ENCODE measurements at places on chromosomes 16 and 17. TPM values are rescaled to one million over a fixed set of nuclear protein-coding genes. Genes with fewer than 3 reads are reported as not detected.

GRCh38 chr17:38687286-38687685 is 12.5 kb upstream of the EPOP start:
- H3K27ac ChIP-seq = no peak overlapping the region
- DNase-seq = no peak
- H3K36me3 ChIP-seq = no peaks in the 10 kb centered on the region
- H3K4me1 ChIP-seq = no peaks in the 10 kb centered on the region

DNA sequence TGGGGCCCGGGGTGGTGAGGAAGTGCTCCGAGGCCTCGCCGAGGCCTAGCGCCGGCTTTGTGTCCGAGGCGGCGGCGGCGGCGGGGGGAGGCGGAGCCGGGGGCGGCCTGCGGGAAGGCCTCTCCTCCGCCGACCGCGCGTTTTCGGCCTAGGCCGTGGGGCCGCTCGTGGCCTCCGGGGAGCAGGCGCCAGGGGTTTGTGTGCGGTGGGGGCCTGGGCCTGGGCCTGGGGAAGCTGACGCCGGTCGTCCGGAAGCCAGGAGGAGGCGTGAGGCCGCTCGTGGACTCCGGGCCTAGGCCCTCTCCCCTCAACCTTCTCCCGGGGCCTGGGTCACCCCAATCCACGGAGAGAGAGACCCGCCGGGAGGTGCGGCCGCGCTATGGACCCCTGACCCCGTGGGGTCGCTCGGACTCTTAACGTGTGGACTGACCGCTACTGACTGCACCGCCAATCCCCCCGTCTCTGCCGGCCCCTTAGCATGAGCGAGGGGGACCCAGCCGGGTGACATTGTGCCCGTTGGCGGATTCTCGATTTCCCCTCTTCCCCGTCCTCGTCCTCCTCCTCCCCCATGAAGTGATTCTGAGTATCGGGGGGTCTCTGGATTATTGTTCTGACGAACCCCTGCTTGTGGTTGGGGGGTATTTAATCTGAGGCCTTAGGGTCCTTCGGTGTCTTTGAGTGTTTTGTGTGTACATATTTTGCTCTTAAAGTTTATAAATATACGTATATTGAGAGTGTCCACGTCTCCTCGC is 660 bp downstream of the RBBP6 start:
- peak overlapping the region; percentile 100 for H3K27ac ChIP-seq
- H3K4me3 ChIP-seq = peak overlapping the region; percentile 71
- peak; percentile 70 for DNase-seq
- H3K27me3 ChIP-seq = no peaks in the 10 kb centered on the region

Gene PPP1R1B
- 1.3 TPM for total RNA-seq

Gene PSME3IP1
- 67.8 TPM for total RNA-seq

GRCh38 chr17:47218896-47219430 is 9.8 kb downstream of the MYL4 start:
- DNase-seq = no peak
- H3K27ac ChIP-seq = no peak overlapping the region
- H3K4me3 ChIP-seq = no peak overlapping the region
- H3K36me3 ChIP-seq = no peaks in the 10 kb centered on the region

Gene OR1E2
- total RNA-seq = not detected

- no peaks in the 10 kb centered on the region for H3K4me1 ChIP-seq
- H3K4me3 ChIP-seq = no peak overlapping the region
- H3K27me3 ChIP-seq = peaks cover 9% of the 10 kb centered on the region
- no peaks in the 10 kb centered on the region for H3K36me3 ChIP-seq
- DNase-seq = no peak
These were observed 42.5 kb upstream of the ASIC2 start for GRCh38 chr17:33335491-33336173.

Measured in adrenal gland (tissue), 19 donors.